ENCODE measurements at places on chromosomes 12 and 14.

DNA sequence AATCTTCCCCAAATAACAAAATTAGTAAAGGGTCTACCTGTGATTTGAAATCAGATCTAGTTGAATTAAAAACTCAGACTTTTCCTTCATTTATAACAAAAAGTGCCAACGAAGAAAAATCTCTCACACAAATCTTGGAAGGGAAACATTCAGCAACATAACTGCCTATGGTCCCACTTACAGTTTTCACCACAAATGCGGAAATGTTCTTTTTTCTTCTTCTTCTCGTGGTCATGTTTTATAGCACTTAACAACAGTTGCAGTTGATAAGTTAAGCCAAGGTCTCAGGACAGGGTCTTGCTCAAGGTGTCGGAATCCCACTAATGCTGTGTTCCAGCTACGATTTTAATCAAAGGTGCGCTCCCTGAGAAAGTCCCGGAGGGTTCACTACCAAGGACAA, 10.1 kb downstream of the RNASE6 start:
- DNase-seq, result no peak

- DNase-seq, result peak; percentile 10
Measured at GRCh38 chr12:4506870-4507269, 31.8 kb upstream of the RAD51AP1 start.

GRCh38 chr14:81268016-81268416, 47.3 kb upstream of the GTF2A1 start:
- DNase-seq, result no peak

- DNase-seq, result no peak
Measured at GRCh38 chr12:49104822-49105221, 5.8 kb downstream of the LMBR1L start.

- DNase-seq, result no peak
Measured at GRCh38 chr12:89700191-89700810, 8.3 kb downstream of the ATP2B1 start.

DNA sequence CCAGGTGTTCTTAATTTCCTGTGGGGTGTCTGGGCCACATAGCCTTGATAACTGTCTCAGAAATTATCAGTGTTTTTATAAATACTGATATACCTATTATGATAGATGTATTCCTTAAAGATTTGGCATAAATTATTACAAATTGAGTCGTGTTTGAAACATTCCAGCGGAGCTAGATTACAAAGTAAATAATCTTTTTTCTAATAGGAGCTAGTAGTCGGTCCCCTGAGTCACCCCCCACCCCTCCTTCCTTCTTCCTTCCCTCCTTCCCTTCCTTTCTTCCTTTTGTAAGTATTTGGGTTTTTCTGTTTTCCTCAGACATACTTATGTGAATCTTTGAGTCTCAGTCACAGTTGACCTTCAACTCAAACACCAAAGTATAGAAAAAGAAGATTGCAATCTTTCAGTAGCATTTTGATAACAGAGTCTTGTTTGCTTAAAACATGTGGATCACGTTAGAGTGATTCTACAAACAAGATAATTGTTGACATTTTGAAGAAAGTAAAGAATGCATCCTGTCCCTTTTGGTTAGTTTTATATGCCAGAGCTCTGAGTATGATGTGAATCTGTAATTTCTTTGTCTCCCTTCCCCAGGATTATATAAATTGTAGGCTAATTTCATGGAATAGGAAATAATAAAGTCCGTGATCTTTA, 264.0 kb downstream of the FUT8 start:
- no peak for DNase-seq

GRCh38 chr14:45679853-45680252, 426.9 kb upstream of the MIS18BP1 start:
- DNase-seq, result no peak

DNA sequence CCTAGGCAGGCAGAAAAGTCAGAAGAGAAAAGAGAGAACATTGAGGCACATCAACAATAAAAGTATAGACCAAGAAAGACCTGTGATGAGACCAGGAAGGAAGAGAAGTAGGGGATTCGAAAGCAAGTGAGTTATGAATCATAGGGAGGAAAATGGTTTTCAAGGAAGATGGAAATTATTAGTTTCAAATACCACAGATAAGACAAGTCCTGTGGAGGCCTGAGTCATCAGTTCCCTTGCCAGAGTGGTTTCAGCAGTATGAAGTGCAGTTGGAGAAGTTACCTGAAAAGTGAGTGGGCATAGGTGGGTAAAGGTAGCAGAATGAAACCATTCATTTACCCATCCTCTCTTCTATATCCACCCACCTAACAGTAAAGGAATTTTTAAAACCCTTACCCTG, 25.2 kb upstream of the TSPAN8 start:
- DNase-seq, result no peak

DNA sequence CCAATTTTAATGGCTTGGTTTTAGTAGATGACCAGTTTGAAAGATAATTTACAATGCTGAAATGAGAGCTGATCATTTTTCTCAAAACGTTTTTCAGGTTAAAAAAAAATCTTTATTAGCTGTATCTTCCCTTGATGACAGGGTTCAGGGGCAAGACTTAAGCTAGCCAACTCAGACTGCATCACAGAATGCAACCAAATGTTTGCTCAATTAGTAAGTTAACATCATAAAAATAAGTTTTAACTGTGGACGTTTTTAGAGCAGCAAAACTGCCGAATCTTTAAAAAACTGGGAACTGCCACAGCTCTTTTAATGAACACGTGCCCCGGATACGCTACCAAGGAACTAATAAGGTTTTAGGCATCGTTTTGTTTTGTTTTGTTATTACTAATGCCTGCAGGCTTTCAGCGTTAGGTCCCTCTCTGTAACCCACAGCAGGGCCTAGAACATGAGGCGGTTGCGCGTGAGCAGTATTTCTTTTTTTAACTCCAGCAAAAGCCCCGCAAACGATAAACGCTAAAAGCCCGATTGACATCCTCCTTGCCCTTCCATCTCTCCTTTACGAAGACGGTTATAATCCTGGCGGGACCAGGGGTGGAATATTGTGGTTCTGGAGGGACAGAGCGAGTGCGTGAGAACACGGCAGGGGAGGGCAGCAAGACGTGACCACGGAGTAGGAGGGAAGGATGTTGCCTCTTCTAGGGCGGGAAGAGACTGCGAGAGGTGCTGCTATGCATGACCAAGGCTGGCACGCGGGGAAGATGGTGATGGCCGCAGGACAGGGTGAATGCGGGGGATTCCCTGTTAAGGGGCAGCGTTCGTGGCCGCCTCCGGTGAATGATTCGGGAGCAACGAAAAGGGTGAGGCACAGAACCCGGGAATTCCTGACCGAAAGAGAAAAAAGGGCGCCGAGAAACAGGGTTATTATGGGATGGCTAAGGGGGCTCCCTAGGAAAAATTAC, 652 bp downstream of the SUPT16H start:
- DNase-seq, result peak; percentile 24

DNA sequence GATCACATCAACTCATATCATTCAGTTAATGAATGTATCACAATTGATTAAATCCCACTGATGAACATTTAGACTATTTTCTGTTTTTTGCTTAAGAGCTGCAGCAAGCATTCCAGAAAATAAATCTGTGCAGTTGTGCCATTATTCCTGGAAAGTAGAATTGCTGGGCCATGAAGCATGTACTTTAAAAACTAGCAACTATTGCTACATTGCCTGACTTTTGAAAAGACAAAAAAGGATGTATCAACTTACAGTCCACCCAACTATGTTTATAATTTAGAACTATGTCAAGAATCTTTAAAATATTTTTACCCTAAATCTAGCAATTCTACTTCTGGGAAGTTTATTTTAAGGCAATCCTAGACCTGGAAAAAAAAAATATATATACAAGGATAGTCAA, 33.4 kb upstream of the ERGIC2 start:
- DNase-seq, result no peak

GRCh38 chr12:7271893-7272514, 31.9 kb upstream of the ACSM4 start:
- DNase-seq, result no peak

DNA sequence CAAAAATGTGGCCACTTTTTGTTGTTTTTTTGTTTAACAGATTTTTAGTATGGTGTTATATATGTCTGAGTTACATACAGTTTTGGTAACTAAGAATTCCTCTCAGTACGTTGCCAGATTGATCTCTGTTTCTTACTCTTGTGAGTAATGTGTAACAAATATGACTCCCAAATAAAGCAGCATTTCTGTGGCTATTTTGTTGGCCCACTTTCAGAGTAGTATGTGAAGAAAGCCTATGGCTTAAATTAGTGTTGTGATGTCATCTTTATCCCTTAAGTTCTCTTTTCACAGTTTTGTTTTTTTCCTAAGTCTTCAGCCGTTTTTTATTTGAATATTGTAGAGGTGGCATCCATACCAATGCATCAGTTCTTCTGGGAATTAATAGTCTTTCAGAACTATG, 10.7 kb downstream of the PCNX4 start:
- DNase-seq, result no peak

DNA sequence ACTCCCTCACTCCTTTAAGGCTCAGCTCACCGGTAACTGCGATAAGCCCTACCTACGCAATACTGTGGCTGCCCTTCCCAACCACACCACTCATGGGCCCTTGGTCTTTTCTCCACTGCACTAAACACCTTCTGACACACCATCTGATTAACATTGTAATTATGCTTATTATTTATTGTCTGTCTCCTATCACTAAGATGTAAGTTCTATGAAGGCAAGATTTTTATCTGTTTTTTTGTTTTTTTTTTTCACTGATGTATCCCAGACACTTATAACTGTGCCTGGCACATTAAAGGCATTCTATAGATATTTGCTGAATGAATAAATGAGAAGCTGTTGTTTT, 34.2 kb upstream of the PYGL start:
- DNase-seq, result no peak
